Stimulated activated CD8-positive, alpha-beta memory T cell treated with anti-CD3 and anti-CD28 coated beads, Interleukin-15, amount 100 ng/mL, for 4 hours (primary cell): ENCODE measurements at places on chromosomes 12 and 14.

GRCh38 chr12:79546466-79547043 lies 144.2 kb downstream of the PAWR start:
- no peak for DNase-seq

- no peak for DNase-seq
Measured at GRCh38 chr12:87425942-87426554, 603.2 kb downstream of the C12orf50 start.

DNA sequence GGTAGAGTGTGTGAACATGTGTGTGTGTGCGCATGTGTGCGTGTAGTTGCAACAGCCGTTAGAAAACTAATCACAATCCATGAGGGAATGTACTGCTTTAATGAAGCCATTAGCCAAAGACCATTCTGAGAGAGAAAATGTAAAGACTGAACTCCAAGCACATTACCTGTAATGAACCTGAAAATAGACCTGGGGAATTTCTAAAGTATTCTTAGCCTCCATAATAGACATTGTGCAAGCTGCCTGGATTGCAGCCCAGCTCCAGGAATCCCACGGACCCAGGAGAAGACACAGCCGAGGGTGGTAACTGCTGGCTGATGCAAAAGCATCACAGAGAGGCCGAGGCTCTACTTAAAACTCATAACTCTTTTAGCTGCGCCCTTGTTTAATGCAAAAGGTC lies 156.6 kb downstream of the SLC15A4 start:
- DNase-seq: no peak

- DNase-seq: no peak
Measured at GRCh38 chr12:92158796-92159439, 13.3 kb upstream of the BTG1 start.

- no peak for DNase-seq
Measured at GRCh38 chr14:104424406-104425072, 155.0 kb upstream of the C14orf180 start.

- DNase-seq: no peak
Measured at GRCh38 chr12:61629702-61630101, 630.5 kb upstream of the USP15 start.

GRCh38 chr14:106840258-106840657 lies 1313.9 kb downstream of the TMEM121 start:
- no peak for DNase-seq
